ENCODE measurements at places on chromosomes 5 and 9. TPM values are rescaled to one million over a fixed set of nuclear protein-coding genes. Genes with fewer than 3 reads are reported as not detected.
A peak's percentile ranks its signal among the peaks of the same experiment; 100 is the strongest.

MYOT gene
- total RNA-seq = not detected

- no peaks in the 10 kb centered on the region for H3K27me3 ChIP-seq
- peaks cover 48% of the 10 kb centered on the region for H3K4me1 ChIP-seq
- H3K27ac ChIP-seq = peak overlapping the region; percentile 61
- H3K4me3 ChIP-seq = no peak overlapping the region
Observed at GRCh38 chr9:20524776-20525175, 97.5 kb downstream of the MLLT3 start.

DNA sequence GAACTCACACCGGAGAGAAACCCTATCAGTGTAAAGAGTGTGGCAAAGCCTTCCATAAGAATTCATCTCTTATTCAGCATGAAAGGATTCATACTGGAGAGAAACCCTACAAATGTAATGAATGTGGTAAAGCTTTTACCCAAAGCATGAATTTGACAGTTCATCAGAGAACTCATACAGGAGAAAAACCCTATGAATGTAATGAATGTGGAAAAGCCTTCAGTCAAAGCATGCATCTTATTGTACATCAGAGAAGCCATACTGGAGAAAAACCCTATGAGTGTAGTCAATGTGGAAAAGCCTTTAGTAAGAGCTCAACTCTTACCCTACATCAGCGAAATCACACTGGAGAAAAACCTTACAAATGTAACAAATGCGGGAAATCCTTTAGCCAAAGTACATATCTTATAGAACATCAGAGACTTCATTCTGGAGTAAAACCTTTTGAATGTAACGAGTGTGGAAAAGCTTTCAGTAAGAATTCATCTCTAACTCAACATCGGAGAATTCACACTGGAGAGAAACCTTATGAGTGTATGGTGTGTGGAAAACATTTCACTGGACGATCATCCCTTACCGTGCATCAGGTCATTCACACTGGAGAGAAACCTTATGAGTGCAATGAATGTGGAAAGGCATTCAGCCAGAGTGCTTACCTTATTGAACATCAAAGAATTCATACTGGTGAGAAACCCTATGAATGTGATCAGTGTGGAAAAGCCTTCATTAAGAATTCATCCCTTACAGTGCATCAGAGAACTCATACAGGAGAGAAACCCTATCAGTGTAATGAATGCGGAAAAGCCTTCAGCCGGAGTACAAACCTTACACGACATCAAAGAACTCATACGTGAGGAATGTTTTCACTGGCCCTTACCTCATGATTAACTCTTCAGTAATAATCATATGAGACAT lies 8.9 kb upstream of the ZNF454 start:
- no peak overlapping the region for H3K27ac ChIP-seq
- peaks cover 5% of the 10 kb centered on the region for H3K36me3 ChIP-seq
- no peak for DNase-seq
- no peaks in the 10 kb centered on the region for H3K27me3 ChIP-seq
- no peaks in the 10 kb centered on the region for H3K4me1 ChIP-seq

SLC36A3 gene
- not detected for total RNA-seq

- H3K36me3 ChIP-seq = no peaks in the 10 kb centered on the region
- H3K27ac ChIP-seq = no peak overlapping the region
- no peak for DNase-seq
- no peak overlapping the region for H3K4me3 ChIP-seq
Observed at GRCh38 chr9:110620726-110621125, 41.2 kb upstream of the SVEP1 start.

DNA sequence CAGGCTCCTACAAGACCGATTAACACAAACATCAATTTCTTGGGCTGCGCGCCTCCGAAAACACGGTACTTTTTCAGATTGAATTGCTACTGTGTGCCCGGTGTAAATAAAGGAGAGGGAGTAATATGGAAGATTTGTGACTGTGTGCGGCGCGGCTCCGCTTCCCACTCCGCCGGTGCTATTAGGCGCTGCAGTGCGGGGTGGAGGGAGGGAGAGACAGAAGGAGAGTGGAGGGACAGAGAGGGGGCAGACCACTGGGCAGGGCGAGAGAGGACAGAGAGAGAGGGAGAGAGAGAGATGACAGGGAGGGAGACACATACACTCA lies 24.7 kb upstream of the RNU6ATAC start:
- no peak overlapping the region for H3K4me3 ChIP-seq
- no peak overlapping the region for H3K27ac ChIP-seq
- H3K27me3 ChIP-seq = no peaks in the 10 kb centered on the region
- H3K36me3 ChIP-seq = peaks cover 2% of the 10 kb centered on the region
- DNase-seq = no peak
- peaks cover 17% of the 10 kb centered on the region for H3K4me1 ChIP-seq

DNA sequence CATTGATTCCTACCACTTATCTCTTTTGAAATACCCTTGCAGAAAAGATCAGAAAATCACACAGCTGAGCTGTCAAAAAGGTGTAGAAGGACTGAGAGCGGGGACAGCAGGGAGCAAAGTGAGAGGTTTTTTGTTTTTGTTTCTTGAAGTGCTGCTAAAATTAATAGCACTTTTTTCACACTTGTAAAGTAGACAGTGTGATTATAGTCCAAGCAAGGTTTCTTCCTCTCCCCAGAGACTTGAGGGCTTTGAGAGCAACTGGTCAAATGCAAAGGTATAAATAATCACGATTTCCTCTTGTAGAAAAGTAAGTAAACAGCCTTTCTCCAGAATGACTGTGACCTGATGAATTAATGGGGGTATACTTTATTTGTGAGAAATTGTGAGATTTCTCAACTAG lies 326.9 kb downstream of the ZNF608 start:
- DNase-seq = no peak
- no peak overlapping the region for H3K4me3 ChIP-seq
- H3K36me3 ChIP-seq = no peaks in the 10 kb centered on the region
- H3K4me1 ChIP-seq = no peaks in the 10 kb centered on the region
- no peaks in the 10 kb centered on the region for H3K27me3 ChIP-seq

DNA sequence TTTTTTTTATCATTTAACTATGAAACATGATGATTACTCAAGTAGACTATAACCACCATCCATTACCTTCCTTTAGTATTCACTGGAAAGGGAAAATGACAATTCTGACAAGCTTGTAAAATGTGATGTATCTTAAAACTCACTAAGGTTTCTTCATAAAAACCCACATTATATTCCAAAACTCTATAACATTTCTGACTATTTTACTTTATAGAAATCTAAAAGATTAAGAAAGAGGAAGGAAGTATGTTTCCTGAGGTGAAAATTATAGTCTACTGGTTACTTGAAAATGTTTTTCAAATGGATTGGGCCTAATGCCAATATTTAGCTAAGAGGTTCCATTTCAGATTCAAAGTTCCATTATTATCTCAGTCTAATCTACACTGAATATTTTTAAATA lies 1982.2 kb upstream of the C9orf72 start:
- no peak overlapping the region for H3K4me3 ChIP-seq
- DNase-seq = no peak
- H3K27ac ChIP-seq = no peak overlapping the region
- no peaks in the 10 kb centered on the region for H3K36me3 ChIP-seq

DNA sequence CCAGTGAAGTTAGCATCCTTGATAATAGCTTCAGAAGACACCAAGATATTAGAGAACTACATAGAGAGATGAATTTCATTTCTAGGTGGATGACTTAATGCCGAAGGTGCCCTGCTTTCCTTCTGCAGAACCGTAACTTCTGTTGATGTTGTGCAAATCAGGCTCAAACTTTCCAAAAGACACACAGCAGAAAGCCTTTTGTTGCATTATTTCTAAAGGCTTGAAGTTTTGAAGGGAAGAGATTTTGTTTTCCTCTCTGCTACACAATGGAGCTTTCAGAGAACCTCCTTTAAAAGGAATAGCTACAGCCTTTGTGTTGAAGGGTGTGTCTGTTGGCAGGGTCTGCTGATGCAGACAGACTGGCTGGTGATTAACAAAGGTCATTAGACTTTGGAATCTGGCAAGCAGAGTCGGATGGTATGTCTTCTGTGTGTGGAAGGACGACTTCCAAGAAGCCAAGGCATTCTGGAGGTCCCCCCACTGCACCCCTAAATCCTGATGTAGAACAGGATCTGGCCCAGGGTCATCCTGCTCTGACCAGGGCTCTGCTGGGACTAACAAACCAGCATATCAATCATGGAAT lies 57.8 kb downstream of the ZNF462 start:
- no peak overlapping the region for H3K4me3 ChIP-seq
- no peaks in the 10 kb centered on the region for H3K4me1 ChIP-seq
- DNase-seq = no peak
- H3K36me3 ChIP-seq = no peaks in the 10 kb centered on the region

- no peaks in the 10 kb centered on the region for H3K27me3 ChIP-seq
- H3K4me3 ChIP-seq = no peak overlapping the region
- H3K4me1 ChIP-seq = peaks cover 29% of the 10 kb centered on the region
Observed at GRCh38 chr5:1516615-1517601, 6.9 kb downstream of the LPCAT1 start.

GRCh38 chr5:2378976-2379375 lies 372.5 kb downstream of the IRX2 start:
- DNase-seq = no peak
- no peaks in the 10 kb centered on the region for H3K27me3 ChIP-seq
- H3K4me3 ChIP-seq = no peak overlapping the region
- H3K36me3 ChIP-seq = no peaks in the 10 kb centered on the region
- H3K27ac ChIP-seq = no peak overlapping the region
